H54 (cell line): ENCODE measurements at places on chromosomes 16 and 17.

DNA sequence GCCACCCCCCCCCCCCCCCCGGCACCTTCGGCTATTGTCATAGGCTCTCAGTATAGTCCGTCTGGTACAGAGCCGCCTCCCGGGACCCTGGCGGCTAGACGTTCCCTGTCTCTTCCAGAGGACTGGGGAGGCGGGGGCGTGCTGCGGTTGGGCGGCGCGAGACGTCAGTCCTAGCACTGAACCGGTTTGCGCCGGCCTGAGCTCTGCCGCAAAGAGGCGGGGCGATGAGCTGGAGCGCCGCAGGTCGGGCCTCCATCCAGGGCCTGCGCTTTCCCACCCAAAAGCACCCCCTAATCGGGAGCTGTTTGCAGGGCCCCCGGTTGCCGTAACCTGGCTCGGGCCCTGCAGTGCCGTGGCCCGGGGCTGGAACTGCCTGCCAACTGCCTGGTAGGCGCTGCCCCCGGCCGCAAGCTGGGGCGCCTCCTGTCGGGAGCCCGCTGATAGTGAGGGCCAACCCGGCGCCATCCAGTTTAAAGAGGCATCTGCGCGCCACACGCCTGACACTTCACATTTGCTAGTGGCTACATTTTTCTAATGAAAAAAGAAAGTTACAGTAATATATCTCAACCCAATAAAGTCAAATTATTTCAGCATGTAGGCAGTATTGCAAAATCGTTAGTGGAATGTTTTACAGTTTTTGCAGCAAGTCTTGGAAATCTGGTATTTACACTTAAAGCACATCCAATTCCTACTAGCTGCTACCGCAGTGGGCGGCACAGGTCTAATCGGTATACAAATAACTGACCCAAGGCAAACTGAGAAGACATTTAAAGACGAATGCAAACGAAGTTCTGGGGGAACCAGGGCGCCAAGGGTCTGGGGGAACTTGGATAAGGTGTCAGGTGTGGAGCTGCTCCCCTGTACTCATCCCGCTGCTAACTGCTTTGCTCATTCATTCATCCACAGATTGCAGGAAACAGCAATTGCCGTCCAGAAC, 753 bp upstream of the USP22 start:
- DNase-seq = peak; percentile 89

GRCh38 chr17:19727501-19728078, 11.2 kb upstream of the SLC47A2 start:
- no peak for DNase-seq

DNA sequence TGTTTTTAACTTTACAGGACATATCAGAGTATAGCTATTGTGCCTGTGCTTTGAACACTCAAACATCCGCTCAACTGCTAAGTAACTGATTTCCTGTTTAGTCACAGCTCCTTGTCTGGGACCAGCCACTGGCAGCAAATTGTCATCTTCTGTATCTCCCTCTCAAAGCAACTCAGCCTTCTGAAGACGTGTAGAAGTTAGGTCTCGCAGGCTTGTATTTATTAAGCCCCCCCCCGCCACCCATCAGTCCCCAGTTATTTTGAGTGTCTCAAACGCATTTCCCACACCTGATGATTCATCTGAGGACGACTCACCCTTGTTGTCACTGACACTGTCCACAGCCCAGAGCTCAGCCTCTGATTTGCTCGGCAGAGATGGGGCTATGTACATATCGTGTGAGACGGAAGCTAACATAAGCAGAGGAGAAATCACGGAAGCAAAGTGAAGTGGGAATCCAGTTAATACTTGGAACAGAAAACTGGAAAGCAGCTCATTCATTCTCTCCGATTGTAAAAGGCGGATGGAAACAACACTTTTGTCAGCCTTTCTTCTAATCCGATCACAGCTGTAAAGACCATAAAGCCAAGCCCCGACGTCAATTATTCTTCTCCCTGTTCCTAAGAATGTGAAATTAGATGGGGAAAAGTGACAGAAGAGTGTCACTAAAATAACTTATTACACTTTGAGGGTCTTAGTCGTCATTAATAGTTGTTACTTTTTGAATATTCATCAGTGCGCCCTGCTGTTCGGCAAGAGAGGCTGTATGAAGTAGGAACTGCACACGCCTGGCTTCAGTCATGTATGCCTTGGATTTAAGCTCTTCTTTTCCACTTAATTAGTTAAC, 64.2 kb downstream of the PITPNC1 start:
- peak; percentile 42 for DNase-seq

DNA sequence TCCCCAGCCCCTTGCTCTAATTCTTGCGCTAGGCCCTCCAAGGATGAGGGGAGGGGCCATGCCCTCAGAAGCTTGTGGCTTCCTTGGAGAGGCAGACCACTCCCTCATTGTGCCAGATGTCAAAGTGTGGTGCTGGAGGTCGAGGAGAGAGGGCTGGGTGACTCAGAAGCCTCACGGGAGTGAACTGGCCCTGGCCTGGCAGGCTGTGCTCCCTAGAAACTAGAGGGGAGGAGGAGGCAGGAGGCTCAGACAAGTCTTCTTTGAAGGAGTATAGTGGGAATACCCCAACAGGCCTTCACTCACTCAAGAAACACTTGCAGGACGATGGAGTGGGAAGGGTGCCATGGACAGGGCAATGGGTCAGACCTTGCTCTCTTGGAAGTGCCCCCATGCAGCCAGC, 18.5 kb downstream of the ANKRD40 start:
- peak; percentile 68 for DNase-seq

- no peak for DNase-seq
Observed at GRCh38 chr17:8836821-8837562, 30.5 kb downstream of the PIK3R6 start.

- DNase-seq = no peak
Observed at GRCh38 chr16:2079991-2080390, 32.2 kb downstream of the TSC2 start.

GRCh38 chr17:81025065-81025740, 9.7 kb upstream of the BAIAP2 start:
- no peak for DNase-seq

DNA sequence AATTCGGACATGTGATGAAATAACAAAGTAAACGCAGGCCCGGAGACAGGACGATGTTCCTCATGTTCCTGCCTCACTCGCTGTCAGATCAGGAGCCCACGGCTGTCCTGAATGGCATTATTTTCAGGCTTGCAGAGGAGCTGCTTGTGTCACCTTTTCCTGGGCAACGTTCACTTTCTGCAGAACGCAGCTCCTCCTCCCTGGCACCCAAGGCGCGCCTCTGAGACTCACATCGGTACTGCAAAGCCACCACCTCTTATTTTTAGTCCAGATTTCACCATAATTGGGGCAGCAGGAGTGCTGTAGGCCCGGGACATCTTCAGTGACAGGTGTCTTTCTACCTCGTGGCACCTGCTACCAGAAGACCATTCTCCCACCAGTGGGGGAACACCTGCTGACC, 8.0 kb upstream of the C16orf96 start:
- no peak for DNase-seq

DNA sequence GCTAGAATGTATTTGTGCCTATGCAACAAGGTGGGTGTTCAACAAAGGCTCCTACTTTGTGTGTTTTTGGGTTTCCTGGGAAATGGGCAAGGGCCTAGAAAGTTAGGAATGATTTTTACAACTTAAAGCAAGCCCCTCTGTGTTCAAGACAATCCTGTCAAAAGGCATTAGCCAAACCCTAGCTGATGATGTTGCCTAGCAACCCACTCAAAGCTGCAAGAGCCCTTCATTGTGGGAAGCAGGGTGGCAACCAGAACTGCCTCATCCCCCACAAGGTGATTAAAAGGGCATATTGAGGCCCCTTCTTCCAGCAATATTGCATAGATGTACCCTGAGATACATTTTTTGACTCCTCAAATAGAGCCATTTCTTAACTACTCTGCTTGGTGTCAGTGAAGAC, 16.0 kb upstream of the RASL10B start:
- DNase-seq = no peak

DNA sequence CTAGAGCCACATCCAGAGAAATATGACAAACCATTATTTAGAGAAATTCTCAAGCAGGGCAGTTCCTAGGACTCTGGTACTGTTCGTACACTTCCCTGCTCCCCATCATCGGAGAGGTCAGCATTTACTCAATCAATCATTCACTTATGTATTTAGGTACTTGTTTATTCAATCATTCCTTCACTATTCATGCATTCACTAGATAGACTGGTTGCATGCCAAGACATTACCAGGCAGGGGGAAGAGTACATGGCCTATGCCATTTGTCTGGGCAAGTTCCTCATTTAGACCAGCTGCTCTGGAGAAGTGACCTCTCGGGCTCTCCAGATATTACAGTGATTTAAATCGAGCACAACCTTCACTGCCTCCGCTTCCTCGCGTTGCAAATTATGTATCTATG, 603.4 kb downstream of the KCNJ2 start:
- no peak for DNase-seq

GRCh38 chr17:74185571-74186185, 17.8 kb upstream of the RPL38 start:
- no peak for DNase-seq

DNA sequence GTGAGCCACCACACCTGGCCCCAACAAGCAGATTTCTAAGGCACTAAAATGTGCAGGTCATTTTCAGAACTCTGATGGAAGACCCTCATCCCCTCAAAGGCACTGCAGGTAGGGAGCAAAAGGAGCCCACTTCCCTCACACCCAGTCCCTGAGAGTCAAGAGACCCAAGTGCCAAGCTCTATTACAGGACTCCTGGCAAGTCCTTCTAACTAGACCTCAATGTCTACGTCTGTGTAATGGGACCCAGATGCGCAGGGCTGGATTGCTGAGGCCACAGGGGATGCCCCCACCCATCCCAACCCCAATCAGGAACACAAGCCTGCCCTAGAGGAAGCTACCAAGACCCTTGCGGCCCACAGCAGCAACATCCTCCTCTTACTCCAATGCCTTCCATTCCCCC, 2.7 kb downstream of the PLLP start:
- DNase-seq = no peak

DNA sequence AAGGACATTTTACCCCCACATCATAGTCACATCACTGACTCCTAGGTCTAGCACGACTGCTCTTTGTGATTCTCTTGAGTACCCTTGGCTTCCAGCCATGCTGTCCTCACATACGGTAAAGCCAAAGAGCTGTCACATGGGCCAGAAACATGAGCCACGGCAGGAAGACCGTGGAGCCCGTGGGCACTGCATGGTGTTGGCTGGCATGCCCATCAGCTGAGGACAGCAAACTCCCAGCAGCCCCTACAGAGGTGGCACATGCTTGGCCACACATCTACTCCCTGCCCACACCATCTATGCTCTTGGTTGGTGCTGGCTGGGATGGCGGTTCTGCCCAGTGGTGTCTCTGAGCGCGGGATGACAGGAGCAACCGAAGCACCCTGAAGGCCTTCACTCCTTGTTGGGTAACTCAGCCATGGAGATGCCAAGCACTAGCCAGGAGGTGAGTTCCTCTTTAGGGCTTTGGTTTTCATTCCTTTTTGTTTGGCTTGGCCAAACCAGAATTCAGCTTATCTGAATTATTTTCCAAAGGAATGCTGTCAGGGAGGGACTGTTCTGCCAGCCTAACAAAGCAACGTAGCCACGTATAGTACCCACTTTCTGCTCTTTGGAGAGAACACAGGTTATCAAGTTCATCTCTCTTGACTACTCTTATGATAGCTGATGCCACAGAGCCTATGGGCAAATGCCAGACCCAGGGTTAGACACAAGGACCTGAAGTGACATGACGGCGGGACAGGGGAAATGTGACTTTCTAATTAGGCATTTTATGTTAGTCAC, 10.0 kb downstream of the TNFAIP1 start:
- no peak for DNase-seq

GRCh38 chr17:44965481-44966234, 2.4 kb downstream of the C1QL1 start:
- DNase-seq = peak; percentile 80

GRCh38 chr16:49876716-49877129, 20.8 kb upstream of the ZNF423 start:
- peak; percentile 72 for DNase-seq

DNA sequence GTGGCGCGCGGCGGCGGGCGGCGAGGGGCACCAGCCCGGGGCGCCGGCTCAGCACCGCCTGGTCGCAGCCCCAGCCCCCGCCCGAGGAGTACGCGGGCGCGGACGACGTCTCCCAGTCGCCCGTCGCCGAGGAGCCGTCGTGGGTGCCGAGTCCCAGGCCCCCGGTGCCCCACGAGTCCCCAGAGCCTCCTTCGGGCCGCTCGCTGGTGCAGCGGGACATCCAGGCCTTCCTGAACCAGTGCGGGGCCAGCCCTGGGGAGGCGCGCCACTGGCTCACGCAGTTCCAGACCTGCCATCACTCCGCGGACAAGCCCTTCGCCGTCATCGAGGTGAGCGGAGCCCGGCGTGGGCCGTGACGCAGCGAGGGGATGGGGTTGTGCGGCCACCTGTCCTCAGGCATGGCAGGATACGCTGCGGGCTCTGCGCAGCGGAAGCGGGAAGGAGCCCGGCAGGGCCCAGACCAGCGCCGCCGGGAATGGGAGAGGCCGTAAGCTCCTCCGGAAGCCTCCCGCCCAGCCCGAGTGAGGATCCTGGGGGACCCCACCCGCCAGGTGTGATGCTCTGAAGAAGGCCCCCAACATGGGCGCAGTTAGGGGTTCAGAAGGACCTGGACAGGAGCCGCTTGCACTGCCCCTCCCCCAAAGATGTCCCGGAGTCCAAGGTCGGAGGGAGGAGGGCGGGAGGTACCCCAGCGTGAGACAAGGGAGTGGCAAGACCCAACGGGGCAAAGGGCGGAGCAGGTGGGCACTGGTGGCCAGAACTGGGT, 522 bp downstream of the NAGS start:
- DNase-seq = no peak

- no peak for DNase-seq
Observed at GRCh38 chr17:73359987-73360410, 48.2 kb upstream of the CDC42EP4 start.

GRCh38 chr17:28777178-28777577, 33.4 kb downstream of the TRAF4 start:
- DNase-seq = no peak

DNA sequence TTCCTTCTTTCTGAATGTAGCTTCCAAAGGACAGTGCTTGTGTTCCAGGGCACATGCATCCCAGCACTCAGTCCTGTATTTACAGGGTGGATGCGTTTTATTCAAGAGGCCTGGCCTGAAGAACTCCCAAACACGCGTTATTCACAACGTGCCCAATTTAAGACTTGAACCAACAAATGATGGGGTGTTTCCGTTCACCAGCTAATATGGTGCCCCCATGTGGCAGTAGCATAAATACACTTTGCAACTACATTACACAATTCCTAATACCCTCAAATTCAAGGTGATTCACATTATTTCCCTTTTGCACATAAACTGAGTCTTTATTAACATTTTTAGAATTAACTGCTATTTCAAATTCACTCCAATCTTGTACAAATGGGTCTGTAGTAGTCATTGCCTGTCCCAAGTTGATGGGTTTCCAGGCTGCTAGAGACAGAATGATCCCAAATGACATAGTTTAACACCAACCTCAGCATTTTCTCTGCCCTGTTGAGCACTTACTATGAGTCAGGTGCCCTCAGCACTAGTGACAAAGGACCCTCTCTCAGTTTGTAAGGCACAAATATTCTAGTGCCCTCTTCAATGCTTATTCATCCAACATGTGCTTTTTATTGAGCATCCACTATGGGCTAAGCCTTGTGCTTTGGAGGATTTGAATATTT, 26.9 kb downstream of the HSD17B2 start:
- DNase-seq = no peak

- no peak for DNase-seq
Observed at GRCh38 chr16:5466551-5466950, 369.0 kb upstream of the EEF2KMT start.
